ENCODE measurements at places on chromosomes 6 and 20.

DNA sequence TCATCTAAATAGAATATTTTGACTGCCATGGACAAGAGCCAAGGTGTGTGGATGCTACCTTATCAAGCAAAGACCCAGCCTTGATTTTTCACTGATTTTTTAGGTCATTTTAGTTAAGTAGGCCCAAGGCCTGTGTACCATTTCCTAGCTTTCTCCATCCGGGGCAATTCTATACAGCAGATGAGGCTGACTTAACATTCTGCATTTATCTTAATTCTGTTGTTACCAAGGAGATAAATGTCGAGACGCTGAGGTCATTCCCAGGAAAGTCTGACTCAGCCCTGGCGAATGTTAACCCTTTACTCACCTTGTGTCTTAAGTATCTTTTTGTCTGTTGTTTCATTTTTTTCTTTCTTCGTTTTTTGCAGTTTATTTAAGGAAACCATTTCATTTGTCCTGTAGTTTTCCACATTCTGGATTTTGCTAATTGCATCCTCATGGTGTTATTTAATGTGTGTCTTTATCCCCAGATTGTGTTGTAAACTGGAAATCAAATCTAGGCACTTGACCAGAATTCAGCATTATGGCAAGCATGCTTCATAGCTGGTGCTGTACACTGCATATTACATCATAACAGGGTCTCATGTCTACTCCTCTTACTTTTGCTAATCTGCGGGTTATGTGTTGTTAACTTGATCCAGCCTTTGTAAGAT is 277.0 kb downstream of the CDKAL1 start:
- H3K4me3 ChIP-seq = no peak overlapping the region
- H3K27me3 ChIP-seq = no peaks in the 10 kb centered on the region
- DNase-seq = no peak
- H3K36me3 ChIP-seq = no peaks in the 10 kb centered on the region

DNA sequence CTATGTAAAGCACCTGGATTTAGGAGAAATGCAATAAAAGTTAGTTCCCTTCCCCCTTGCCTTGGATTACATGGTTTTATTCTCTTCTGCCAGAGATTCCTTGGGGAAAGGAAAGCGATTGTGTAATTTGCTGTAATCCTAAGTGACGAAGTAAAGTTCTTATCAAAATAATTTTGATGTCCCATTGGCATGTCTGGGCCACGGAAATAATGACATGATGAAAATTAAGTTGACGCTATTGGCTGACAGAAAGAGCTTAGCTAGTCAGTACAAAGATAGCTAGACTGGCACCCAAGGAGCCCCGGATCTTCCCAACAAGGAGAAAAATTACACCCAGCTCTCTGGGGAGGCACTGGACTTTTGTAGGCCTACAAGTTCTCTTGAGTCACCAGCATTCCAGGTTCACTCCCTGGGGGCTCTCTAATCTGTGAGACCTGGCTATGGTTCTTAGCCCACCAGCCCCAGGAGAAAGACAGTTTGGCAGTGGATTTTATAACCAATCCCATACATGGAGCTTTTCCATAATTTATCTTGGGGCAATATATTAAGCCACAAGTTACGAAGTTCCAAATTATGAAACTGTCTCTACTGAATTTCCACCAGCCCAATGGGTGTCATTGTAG is 59.9 kb downstream of the FOXA2 start:
- H3K4me3 ChIP-seq = no peak overlapping the region
- no peak for DNase-seq
- H3K27me3 ChIP-seq = no peaks in the 10 kb centered on the region
- H3K27ac ChIP-seq = no peak overlapping the region
- no peaks in the 10 kb centered on the region for H3K36me3 ChIP-seq

GRCh38 chr20:37828684-37829083 is 74.2 kb upstream of the VSTM2L start:
- H3K4me3 ChIP-seq = no peak overlapping the region
- no peaks in the 10 kb centered on the region for H3K4me1 ChIP-seq
- no peaks in the 10 kb centered on the region for H3K36me3 ChIP-seq
- no peak overlapping the region for H3K27ac ChIP-seq

- H3K27ac ChIP-seq = no peak overlapping the region
- DNase-seq = no peak
- H3K4me3 ChIP-seq = no peak overlapping the region
These were observed 101.6 kb downstream of the IBTK start for GRCh38 chr6:82145926-82146452.

All from upper lobe of left lung (tissue), 6 donors.